ENCODE measurements at places on chromosomes 1 and 21. TPM values are rescaled to one million over a fixed set of nuclear protein-coding genes. Genes with fewer than 3 reads are reported as not detected.

Gene WDR64
- not detected for total RNA-seq

Gene CFAP107
- under 0.01 TPM for total RNA-seq

Gene CTSE
- 0.52 TPM for total RNA-seq

Gene MSH4
- 1.0 TPM for total RNA-seq

Gene KMO
- 0.52 TPM for total RNA-seq

Gene MCOLN2
- total RNA-seq = not detected

Gene LDLRAD1
- not detected for total RNA-seq

Gene HSD11B1
- total RNA-seq = not detected

Gene OLFML2B
- 29.7 TPM for total RNA-seq
